H9 (cell line): ENCODE measurements at places on chromosomes 12 and 14.

- DNase-seq: no peak
- no peaks in the 10 kb centered on the region for H3K4me1 ChIP-seq
- no peaks in the 10 kb centered on the region for H3K36me3 ChIP-seq
Observed at GRCh38 chr12:2498964-2499500, 295.7 kb upstream of the FKBP4 start.

- no peak overlapping the region for H3K27ac ChIP-seq
- H3K4me3 ChIP-seq: no peak overlapping the region
- peaks cover 2% of the 10 kb centered on the region for H3K36me3 ChIP-seq
- H3K4me1 ChIP-seq: peaks cover 4% of the 10 kb centered on the region; the same call in 1 of the 2 replicates
Observed at GRCh38 chr12:75623631-75624154, 112.3 kb upstream of the KRR1 start.

GRCh38 chr14:95496111-95496681 lies 20.3 kb downstream of the SYNE3 start:
- no peak overlapping the region for H3K27ac ChIP-seq
- no peaks in the 10 kb centered on the region for H3K36me3 ChIP-seq
- no peak overlapping the region for H3K4me3 ChIP-seq
- DNase-seq: no peak
- H3K27me3 ChIP-seq: no peaks in the 10 kb centered on the region

DNA sequence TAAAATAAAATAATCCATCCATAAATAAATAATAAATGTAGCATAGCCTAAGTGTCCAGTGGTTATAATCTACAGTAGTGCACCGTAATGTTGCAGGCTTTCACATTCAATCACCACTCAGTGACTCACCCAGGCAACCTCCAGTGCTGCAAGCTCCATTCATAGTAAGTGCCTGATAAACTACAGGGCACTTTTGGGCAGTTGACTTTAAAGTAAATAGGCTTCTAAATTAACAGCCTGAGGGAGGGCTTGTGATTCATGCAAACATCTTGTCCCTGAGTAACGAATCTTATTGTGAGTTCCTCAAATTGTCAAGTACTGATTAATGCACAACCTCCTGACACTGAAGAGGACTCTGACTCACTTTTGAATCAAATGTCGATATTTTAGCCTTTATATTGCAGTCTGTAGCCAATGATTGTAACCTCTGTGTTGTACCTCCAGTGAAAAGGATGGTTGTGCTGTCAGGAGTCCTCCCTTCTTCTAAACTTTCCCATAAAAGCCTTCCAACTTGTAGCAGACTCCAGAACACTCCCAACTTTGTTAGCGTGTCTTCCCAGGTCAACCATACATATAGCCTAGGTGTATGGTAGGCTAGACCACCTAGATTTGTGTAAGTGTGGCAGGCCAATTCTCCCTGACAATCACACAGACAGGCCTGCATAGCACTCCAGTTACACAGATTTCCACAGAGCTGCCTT lies 55.0 kb upstream of the BICD1 start:
- H3K27me3 ChIP-seq: no peaks in the 10 kb centered on the region
- H3K27ac ChIP-seq: no peak overlapping the region
- 0 out of 2 replicates have a peak, but pooled peaks cover 6% of the 10 kb centered on the region for H3K36me3 ChIP-seq
- H3K4me1 ChIP-seq: no peaks in the 10 kb centered on the region

GRCh38 chr12:24861766-24862540 lies 86.9 kb downstream of the BCAT1 start:
- H3K4me1 ChIP-seq: peaks cover 4% of the 10 kb centered on the region
- no peak overlapping the region for H3K27ac ChIP-seq
- H3K36me3 ChIP-seq: peaks cover 88% of the 10 kb centered on the region

DNA sequence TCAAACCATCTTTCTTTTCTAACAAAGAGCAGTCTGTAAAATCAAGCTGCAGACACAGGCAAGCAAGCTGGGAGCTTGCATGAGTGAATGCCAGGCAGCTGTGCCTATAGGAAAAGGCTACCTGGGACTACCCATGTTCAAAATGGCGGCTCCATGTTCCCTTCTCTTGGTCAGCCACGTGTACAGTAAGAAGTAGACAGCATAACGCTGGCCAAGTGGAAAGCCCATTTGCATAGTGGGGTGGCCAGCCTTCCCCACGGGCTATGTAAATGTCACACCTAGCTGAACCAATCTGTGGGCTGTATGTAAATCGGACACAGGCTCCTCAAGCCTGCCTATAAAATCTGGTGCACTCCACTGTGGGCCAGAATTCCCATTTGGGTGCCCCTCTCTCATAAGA lies 117.1 kb downstream of the SYT10 start:
- H3K4me3 ChIP-seq: no peak overlapping the region
- no peak for DNase-seq
- no peak overlapping the region for H3K27ac ChIP-seq
- H3K27me3 ChIP-seq: no peaks in the 10 kb centered on the region

- H3K27me3 ChIP-seq: no peaks in the 10 kb centered on the region
- no peak for DNase-seq
- H3K4me1 ChIP-seq: no peaks in the 10 kb centered on the region
- no peak overlapping the region for H3K27ac ChIP-seq
Observed at GRCh38 chr14:54278665-54279295, 118.0 kb upstream of the CDKN3 start.

- no peak for DNase-seq
- no peaks in the 10 kb centered on the region for H3K4me1 ChIP-seq
- H3K27me3 ChIP-seq: no peaks in the 10 kb centered on the region
- H3K36me3 ChIP-seq: no peaks in the 10 kb centered on the region
- H3K4me3 ChIP-seq: no peak overlapping the region
Observed at GRCh38 chr14:22715186-22715812, 51.2 kb upstream of the OXA1L start.
